ENCODE measurements at places on chromosomes 2 and 18.

- no peak for DNase-seq
Measured at GRCh38 chr2:176118601-176119339, 2.2 kb downstream of the HOXD10 start.

DNA sequence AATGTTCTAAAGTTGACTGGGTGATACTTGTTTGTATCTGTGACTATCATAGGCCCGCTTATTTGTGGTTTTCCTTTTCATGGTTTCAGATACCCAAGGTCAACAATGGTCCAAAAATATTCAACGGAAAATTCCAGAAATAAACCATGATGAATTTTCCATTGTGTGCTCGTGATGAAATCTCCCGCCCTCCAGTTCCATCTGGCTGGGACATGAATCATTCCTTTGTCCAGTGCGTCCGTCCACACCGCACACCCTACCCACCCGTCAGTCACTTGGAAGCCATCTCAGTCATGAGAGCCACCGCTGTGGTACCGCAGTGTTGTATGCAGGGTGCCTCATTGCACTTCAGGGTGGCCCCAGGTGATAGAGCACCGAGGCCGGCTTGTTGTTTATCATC lies 268.2 kb upstream of the PXDN start:
- DNase-seq = no peak

- no peak for DNase-seq
Measured at GRCh38 chr2:61885896-61886603, 2.4 kb downstream of the CCT4 start.

DNA sequence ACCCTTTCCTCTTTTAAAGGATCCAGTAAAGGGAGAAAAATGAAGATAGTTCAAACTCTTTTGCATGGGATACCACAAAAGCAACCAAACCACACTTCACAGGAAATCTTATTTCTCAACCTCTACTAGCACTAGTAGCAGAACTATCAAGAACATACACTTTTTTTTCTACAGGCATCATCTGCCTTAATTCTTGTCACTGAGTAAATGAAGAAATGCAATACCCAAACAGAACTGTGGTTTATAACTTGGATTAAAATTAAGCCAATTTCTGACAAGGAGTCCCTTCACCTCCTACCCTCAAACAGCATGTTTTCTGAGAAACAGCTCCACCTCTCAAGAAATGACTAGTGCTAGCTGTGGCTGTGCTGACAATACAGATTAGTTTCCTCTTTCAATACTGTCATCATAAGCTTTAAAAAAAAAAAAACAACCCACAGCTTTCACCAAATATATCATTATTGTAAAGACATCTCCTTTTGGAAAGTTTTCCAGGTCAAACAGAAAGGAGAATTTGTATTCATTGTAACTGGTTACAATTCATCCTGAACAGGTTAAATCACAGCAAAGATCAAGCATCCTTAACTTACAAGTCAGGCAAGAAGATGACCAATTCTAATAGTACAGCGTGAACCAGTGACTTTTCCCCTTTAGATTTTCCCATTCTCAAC lies 44.4 kb downstream of the PTPN2 start:
- no peak for DNase-seq

GRCh38 chr2:232498452-232498851 lies 10.8 kb upstream of the ECEL1 start:
- DNase-seq = no peak

DNA sequence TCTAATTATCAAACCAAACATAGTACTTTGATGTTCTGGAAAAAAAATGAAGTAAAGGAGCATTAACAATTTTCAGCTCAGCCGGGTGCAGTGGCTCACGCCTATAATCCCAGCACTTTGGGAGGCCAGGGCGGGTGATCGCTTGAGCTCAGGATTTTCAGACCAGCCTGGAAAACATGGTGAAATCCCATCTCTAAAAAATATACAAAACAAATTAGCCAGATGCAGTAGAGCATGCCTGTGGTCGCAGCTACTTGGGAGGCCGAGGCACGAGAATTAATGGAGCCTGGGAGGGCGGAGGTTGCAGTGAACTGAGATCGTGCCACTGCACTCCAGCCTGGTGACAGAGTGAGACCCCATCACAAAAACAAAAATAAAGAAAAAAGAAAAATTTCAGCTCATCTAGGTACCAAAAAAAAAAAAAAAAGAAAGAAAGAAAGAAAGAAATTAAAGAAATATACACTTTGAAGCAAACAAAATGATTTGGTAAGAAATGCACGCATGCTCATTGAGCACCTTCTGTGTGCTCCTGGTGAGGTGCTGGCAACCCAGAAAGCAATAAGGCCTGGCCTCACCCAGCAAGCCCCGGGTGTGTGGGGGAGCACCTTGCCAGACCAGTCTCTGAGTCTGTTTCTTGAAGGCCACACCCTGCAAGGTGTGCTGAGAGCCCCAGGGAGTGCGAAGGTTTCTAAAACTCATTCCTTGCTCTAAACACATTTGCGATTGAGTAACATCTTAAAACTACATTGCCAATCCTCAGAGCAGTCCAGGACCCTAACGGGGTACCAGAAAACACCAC lies 133.5 kb downstream of the TFCP2L1 start:
- no peak for DNase-seq

DNA sequence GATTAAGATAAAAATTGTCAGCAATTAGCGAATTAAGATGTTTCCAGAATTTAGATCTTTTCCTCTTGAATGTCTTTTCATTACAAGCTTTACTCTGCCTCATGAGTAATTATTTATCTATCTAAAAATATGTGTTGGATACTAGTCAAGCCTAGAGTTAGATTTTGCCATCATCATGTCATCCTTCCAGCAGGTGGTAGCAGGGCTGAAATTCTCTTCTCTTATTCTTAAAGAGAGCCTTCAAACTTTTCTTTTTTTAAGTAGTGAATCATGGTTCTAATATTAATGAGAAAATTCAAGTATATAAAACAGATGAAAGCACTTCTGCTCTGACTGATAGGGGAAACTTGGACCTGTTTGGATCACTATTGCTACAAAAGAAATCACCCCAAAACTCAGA lies 240.7 kb upstream of the EPAS1 start:
- DNase-seq = no peak

DNA sequence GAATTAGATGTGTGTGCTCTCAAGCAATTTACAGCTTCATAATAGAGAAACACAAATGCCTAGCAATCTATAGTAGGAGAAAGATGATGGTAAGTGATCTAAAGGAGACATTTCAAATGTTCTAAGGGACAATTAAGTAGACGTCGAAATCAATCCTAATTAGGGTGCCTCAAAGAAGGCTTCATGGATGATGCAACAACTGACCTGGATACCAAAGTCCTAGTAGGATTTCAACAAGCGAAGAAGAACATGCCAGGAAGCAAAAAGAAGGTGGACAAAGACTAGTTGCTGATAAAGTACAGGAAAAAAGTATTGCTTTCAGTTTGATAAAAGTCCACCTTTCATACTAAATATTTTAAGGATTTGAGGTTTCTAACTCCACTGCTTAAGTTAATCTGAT lies 12.5 kb downstream of the FIGN start:
- no peak for DNase-seq

- no peak for DNase-seq
Measured at GRCh38 chr18:69123421-69123820, 277.3 kb upstream of the DOK6 start.

DNA sequence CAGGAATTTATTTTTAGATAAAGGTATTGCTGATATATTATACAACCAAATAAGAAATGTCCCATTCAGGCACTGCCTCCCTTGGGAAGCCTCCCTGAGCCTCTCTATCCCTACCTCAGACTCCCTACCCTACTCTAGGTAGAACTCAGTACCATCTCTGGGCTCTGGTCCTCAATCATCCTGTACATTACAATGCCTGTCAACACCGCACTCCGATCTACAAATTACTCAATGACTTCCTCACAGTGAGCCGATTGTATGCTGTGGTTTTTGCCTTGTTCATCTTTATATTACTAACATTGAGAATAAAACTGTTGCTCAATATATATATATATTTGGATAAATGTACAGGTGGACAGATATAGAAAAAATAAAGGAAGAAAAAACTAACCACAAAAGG lies 207.5 kb downstream of the STK39 start:
- no peak for DNase-seq

DNA sequence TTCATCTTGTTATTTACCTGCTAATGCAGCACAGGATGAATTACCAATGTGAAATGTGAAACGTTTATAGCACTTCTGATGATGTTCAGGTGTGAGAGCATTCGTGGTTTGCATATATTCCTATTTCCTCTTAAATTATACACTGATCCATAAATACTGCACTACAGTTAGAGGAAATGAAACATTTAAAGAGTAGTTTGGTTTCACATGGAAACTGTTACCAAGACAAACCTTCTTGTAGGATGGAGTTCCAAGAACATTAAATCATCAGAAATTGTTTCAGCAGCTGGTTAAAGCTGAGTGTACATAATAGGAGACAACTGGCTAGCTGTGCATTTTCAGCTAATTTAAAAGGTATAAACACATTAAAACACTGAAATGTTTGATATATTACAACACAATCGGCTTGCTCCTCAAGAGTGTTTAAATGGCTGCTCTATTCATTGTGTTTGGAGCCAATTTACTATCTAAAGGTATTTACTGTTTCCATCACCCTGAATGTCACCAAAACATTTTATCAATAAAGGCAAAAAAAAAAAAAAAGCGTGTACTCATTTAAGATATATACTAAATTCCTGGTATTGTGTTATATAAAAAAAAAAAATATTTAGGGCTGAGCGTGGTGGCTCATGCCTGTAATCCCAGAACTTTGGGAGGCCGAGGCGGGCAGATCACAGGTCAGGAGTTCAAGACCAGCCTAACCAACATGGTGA lies 100.6 kb downstream of the DYM start:
- DNase-seq = no peak

GRCh38 chr2:236968101-236968879 lies 117.4 kb upstream of the COPS8 start:
- no peak for DNase-seq

- no peak for DNase-seq
Measured at GRCh38 chr2:141316606-141317005, 814.2 kb downstream of the LRP1B start.

All from activated T-helper 1 cell treated with anti-CD3 and anti-CD28 coated beads, Interleukin-2, amount 50 U/mL, for 16 hours (primary cell).